ENCODE measurements at places on chromosomes 6 and 20.

DNA sequence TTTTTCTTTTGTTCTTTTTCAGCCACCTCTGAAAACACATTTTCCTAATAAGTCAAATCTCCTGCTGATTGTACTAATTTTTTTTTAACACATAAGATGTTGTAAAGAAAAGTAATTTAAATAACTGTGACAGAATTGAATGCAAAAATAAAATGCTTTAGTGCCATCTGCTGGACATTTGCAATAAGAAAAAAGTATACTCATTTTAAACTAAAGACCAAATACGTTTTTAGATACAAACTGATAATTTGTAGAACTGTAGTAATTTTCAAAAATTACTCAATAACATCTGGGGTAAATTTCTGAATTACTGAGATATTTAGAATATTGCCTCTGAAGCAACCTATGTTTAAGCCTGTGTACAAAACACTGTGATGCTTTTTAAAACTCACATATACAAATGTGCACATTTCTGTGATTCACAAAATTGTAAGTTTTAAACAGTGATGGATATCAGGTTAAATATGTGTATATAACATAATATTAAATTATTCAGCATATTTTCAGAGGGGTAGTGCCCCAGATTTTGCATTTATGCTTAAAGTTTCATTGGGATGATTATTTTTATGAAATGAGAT, 198.7 kb downstream of the RIMS1 start:
- no peak for DNase-seq

- DNase-seq = no peak
Measured at GRCh38 chr6:127207591-127208120, 59.0 kb upstream of the RNF146 start.

GRCh38 chr6:8562125-8562524, 126.8 kb upstream of the SLC35B3 start:
- DNase-seq = no peak

DNA sequence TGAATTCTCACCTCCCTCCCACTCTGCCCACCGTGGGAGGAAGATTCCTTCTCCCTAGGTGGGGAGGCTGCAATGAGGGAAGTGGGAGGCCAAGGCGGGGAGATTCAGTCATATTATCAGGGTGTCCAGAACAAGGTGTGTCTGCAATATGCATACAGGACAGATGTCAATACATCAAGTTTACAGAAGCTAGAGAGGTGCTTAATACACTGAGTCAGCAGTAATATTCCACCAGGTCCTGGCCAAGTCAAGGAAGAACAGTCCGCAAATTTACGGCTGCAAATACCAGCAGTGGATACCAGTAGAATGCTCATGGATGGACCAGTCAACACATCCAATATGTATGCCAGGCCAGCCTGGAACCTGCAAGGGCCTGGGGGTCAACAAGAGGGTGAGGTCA, 119.0 kb downstream of the MCHR2 start:
- DNase-seq = no peak

DNA sequence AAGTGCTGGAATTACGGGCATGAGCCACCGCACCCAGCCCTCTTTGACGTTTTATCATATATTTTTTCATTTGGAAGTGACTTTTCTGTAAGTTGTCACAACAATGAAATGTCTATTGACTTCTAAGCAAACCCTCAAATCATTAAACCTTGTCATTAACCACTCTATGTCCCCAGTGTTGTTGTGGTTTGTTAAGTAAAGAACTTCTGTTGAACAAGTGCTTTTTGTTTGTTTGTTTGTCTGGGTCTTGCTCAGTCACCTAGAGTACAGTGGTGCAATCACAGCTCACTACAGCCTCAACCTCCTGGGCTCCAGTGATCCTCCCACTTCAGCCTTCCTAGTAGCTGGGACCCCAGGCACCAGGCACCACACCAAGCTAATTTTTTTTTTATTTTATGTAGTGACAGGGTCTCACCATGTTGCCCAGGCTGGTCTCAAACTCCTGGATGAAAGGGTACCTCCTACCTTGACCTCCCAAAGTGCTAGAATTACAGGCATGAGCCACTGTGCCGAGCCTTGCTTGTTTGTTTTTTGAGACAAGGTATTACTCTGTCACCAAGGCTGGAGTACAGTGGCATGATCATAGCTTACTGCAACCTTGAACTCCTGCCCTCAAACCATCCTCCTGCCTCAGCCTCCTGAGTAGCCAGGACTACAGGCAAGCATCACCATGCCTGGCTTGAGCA, 57.6 kb upstream of the LOC128125822 start:
- no peak for DNase-seq

GRCh38 chr20:7171911-7172310, 404.4 kb downstream of the BMP2 start:
- no peak for DNase-seq

DNA sequence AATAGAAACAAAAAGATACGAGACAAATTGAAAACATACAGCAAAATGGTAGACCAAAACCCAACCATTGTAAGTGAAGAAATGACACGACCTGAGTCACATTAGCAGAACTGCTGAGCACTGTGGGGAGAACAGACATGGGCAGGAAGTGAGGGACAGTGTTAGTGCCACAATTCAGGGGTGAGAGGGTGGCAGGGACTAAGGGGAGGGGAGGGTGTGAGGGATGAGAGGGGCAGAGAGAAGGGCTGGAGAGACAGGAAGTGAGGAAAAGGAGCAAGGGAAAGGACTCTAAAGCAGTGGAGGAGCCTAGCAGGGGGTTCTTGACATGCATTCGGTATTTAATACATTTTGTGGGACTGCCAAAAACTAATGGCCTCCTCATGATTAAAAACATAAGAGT, 45.0 kb upstream of the TRIM26 start:
- no peak for DNase-seq

GRCh38 chr6:11065436-11066202, 21.5 kb upstream of the ELOVL2 start:
- no peak for DNase-seq

DNA sequence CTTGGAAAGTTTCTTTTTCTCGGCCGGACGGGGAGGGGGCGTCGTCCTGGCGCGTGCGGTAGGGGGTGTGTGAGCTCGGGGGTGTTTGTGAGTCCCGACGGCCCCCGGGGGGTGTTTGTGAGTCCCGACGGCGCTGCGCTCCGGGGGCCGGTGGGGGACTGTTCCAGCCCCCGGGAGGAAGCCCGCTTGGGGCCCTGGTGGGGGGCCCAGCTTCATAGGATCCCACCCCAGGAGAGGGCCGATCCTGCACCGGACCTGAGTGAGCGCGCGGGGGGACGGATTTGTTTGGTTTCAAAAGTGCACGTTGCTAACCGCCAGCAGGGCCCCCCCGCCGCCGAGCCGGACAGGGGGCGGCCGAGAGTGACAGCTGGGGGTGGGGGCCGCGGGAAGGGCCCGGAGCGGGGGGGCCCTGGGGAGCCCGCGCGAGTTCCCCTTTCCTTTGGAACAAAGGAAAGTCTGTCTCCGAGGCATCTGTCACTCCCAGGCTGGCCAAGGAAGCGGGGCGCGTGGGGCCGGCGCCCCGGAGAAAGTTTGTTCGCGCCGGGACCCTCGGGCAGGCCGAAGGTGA, 485 bp downstream of the TGIF2 start:
- DNase-seq = peak; percentile 9
